ENCODE measurements at places on chromosomes 7 and 10.

- DNase-seq, result no peak
Measured at GRCh38 chr7:3304131-3304530, 3.1 kb downstream of the SDK1 start.

- no peak for DNase-seq
Measured at GRCh38 chr10:50794490-50794889, 54.8 kb downstream of the ASAH2B start.

- DNase-seq, result no peak
Measured at GRCh38 chr7:18890134-18890533, 227.3 kb downstream of the TWIST1 start.

DNA sequence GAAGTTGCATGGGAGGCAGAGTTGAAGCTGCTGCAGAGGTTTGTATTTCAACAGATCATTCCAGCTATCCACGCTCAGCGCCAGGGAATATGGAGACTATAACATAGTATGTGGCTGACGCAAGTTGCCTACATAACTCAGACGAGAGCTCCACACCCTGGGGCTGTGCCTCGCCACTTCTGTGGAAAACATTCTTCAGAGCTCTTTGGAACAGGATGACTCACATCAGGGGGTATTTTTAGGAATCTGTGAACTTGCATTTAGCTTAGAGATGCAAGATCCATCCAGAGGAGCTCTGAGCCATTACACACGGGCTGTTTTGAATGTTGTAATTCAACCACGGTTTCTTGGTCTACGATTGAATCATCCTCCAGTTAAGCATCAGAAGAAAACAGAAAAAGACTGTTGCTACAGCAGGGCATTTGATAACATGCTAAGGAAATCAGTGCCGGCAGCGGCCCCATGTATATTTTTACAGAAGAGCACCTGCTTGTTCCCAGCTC is 481.5 kb upstream of the AKR1E2 start:
- no peak for DNase-seq

- no peak for DNase-seq
Measured at GRCh38 chr7:36001546-36001945, 151.5 kb upstream of the EEPD1 start.

GRCh38 chr10:60114765-60115586 is 208.6 kb upstream of the CCDC6 start:
- no peak for DNase-seq

DNA sequence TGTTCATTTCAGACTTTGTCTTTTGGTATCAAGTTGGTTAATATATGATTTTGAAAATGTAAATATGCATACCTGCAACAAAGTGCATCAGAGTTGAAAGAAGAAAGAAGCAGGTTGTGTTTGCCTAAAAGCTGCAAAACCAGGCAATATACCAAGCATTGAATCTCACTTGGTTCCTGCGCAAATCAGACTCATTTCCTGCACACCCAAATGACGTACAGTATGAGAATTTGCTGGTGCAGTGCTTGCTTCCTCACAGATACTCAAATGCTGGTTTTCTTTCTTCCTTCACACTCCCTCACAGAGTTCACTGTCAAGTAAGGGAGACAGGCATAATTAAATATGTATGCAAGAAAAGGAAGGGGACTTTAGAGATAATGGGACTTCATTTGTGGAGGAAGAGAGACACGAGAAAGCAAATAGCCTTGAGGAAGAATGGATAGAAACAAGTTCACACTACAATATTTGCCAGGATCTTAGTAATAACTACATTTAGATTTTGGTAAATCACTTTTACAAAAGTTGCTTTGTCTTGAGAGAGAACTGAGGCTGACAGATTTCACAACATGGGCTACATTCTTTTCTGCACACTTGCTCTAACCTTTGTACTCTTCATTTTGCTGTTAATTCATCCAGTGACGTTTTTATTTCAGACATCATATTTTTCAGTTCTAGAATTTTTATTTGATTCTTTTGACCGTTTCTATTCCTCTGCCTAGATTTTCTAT is 56.9 kb upstream of the AOAH start:
- no peak for DNase-seq
